ENCODE measurements at places on chromosomes 11 and 22.

- no peak for DNase-seq
Observed at GRCh38 chr11:1749395-1750351, 722 bp downstream of the IFITM10 start.

DNA sequence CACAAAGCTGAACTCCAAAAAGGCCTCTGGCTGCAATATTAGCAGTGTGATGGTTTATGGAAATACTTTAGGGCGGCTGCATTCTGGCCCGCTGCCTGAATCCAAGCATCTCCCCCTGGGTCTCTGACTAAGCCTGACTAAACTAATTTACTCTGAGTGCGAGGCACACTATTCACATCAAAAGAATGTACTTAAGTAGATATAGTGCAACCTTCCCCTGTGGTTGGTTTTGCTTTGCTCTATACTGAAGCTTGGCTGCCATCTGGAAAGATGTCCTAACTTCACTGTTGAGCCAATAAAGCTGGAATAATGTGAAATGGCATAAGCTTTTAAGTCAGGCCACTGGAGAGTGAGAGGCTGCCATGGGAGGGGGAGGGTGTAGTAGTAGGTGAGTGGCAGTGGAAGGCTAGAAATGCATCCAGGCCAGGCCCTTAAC, 321.6 kb downstream of the AASDHPPT start:
- DNase-seq, result no peak

DNA sequence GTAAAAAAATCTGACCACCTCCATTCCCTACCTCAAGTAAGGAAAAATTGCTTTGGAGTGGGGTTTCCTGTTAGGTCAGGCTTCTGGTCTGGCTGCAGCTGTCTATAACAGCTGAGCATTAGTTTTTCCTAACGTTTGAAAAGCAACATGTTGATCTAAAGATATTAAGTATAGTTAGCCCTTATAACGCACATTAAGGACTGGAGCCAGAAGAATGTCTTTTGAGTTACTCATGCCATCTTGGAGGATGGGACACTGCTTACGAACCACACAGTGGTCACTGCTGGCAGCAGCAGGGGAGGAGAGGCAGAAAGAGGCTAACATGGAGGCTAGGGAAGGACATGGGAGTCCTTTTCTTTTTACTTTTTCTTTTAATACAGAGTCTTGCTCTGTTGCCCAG, 44.1 kb upstream of the GDPD4 start:
- DNase-seq, result no peak

DNA sequence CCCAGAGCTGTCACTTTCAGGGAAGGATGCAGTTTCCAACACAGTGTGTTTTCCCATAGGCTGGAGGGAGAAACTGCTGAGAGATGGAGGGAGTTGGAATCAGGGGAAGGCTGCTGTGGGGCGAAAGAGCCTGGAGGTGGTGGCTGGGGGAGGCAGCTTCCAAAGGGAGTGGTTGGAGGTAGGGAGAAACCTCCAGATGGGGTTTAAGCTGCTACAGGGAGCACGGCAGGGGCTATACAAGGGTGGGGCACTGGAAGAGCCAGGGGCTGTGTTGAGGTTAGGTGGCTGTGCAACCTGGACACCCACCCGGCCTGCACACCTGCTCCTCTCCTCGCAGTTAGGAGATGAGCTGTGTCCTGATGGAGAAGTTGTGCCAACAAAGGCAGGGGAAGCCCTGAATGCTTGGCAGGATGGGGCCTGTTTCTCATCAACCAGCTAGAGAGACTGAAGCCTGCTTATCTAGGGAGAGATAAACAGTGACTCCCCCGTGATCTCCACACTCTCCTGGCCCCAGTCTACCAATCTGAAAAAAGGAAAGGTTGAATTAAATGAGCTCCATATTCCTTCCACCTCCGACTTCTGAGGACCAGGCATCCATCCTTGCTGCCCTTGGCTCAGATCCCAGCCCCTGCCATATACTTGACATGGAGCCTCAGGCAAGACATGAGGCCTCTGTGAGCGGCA, 3.6 kb upstream of the SLCO2B1 start:
- DNase-seq, result no peak

GRCh38 chr11:126711977-126712625, 288.5 kb downstream of the KIRREL3 start:
- no peak for DNase-seq
